Stimulated activated naive CD8-positive, alpha-beta T cell treated with anti-CD3 and anti-CD28 coated beads, Interleukin-15, amount 100 ng/mL, for 72 hours (primary cell): ENCODE measurements at places on chromosomes 5 and 9.

DNA sequence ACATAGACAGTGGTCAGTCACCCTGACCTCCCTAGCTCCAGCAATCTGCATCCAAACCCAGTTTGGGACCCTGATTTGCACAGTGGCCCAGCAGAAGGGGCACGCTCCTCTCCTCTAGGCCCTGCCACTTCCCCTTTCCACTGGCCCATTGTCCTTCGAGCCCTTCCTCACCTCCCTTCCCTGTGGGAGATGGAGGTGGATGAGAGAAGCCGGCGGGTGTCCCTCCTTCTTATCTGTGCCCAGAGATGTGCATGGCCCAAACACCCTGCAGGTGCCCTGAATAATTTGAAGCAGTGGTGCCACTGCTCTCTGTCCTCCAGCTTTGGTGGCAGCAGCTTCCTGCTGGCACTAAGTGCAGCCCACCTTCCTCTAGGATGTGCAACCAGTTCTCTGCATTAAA is 140.0 kb downstream of the BARX1 start:
- no peak for DNase-seq

GRCh38 chr5:23316060-23316591 is 191.3 kb upstream of the PRDM9 start:
- no peak for DNase-seq

DNA sequence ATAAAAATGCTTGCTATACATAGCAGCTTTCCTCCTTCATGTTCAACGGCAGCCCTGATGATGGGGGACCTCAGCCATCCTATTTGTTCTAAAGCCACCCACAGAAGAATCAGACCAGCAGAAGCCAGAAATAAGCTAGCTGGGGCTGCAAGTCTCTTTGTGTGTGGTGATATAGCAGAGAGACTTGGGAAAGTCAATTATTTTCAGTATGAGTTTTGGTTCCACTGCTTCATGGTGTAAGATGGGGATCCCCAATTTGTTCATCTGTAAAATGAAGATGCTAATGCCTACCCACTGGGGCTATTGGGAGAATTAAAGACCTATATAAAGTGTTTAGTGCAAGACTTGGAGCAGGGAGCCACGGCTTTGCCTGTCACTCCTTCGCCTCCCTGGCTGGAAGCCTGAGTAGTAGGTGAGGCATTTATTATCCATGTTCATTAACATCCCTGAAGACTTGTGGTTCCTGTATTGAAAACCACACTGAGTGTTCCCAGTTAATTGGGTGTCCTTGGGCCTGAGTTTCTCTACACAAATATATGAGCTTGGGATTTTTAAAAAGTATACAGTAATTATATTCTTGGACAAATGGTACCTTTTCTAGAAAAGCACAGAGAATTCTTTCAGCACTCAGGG is 210.1 kb upstream of the SLC24A2 start:
- DNase-seq, result no peak

GRCh38 chr9:90808890-90809685 is 7.5 kb downstream of the SYK start:
- no peak for DNase-seq
